T-helper 17 cell (primary cell): ENCODE measurements at places on chromosomes 5 and 9. TPM values are rescaled to one million over a fixed set of nuclear protein-coding genes. Genes with fewer than 3 reads are reported as not detected.

DNA sequence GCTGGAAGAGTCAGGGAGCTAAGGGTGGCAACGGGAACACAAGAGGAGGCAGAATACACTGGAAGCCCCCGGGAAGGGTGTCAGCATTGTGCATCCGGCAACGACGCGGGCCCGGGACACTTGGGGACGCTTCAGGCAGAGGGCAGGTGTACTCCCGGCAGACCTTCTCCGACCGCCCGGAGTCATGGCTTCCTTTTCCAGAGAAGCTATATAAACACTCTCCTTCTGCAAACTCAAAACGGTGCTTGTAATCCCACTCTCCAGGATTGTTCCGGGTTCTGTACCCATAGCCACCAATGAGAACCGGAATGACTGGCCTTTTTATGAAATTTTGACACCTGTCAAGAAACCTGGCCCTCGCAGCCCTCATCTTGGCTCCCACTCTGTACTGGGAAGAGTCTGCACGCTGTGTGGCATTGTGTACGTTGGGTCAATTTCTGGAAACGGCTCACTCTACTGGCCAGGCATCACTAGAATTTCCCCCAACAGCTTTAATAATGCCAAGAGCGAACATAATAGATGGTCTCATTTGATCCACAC, 462 bp upstream of the MCC start:
- DNase-seq: no peak

GRCh38 chr5:82523633-82524032, 245.5 kb upstream of the RPS23 start:
- no peak for DNase-seq

DNA sequence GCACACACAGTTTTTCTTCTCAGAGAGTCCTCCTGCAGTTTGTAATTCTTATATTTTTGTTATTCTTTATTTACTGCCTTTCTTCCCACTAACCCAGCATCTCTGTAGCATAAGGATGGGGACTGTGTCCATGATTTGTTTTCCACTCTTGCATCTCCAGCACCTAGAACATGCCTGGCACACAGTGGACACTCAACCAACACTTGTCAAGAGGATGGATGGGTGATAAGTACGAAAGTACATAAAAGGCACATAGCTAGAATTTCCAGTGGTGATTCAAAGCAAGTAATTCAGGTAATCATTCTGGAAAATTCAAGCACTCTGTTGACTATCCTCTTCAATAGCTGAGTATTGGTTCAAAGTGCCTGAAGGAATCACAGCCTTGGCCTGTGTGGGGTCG, 60.2 kb upstream of the TRIO start:
- DNase-seq: no peak

DNA sequence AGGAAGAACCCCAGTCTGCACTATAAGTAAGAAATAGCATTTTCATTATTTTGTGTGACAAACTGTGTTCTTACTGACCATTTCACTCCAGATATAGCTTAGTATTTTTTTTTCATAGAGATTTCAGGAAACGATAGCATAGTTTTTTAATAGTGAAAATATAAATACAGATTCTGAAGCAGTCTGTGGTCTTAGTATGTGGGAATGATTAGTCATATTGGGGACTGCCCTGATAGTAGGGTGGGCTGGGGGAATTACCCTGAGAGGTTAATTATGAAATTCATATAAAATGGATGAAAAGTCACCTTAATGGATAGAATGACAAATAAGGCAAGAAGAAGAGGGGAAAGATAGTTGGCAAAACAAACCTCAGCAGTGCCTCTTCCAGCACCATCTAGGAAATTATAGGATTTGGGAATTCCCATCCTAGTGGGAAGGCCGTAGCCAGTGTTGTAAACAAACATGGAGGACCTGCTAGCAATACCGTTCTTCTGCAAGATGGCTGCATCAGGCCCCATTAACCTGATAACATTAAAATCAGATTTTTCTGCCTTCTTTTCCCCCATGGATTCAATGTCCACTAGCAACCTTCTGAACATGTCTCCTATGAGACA, 23.7 kb upstream of the NR3C1 start:
- no peak for DNase-seq

- no peak for DNase-seq
Observed at GRCh38 chr5:170731052-170731451, 52.5 kb upstream of the GABRP start.

DNA sequence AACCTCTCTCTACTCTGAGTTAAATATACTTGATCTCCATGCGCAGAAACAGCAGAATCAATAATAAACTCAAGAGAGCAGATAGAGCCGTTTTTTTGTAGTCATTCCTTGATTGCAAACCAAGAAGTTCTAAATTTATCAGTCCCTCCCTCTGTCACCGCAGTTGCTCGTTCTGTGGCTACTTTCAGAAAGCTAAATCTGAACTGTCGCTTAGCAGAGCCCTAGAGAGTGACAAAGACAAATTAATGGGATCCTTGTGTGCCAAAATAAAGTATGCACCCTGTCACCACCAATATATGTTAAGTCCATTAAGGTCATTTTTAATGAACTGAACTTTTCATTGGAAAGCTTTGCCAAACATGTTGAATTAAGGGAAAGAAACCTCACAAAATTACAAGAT, 218.3 kb downstream of the ADAMTSL1 start:
- DNase-seq: no peak

SLC4A9 gene
- total RNA-seq: not detected

- no peak for DNase-seq
Observed at GRCh38 chr9:124694414-124695279, 76.5 kb downstream of the NR6A1 start.

GRCh38 chr5:137617528-137618205, 118.2 kb downstream of the KLHL3 start:
- no peak for DNase-seq

GRCh38 chr5:179438461-179438860, 93.2 kb upstream of the ADAMTS2 start:
- no peak for DNase-seq

PCDH12 gene
- total RNA-seq: 0.05 TPM

DNA sequence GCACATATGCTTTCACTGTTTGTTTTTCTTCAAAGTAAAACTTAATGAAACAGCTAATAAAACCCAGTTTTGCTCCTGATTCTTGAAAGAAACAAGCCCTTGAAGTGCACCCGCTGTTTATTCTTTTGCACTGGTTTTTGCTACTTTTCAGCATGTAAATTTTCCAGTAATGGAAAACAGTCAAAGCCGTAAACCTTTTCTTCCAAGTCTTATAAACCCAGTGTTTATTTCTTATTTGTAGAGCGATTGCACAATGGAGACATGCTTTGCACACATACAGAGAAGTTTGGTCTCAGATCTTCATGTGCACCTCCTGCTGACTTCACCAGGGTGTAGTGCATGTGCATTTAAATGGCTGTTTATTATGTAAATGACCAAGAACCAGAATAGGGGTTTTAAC, 51.8 kb downstream of the ATG10 start:
- no peak for DNase-seq

GRCh38 chr5:106135473-106135872, 1535.3 kb downstream of the EFNA5 start:
- DNase-seq: no peak

DNA sequence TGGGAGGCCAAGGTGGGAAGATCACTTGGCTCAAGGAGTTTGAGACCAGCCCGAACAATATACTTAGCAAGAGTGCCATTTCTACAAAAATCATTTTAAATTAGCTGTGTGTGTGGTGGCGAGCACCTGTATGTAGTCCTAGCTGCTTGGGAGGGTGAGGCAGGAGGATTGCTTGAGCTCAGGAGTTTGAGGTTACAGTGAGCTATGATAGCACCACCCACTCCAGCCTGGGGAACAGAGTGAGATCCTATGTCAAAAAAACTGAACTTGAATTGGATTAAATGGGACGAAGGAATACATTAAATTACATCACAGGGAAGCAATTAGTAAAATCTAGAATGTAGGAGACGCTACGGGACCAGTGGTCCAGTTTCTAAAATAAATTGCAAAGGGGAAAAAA, 6.4 kb upstream of the ETF1 start:
- DNase-seq: no peak

DNA sequence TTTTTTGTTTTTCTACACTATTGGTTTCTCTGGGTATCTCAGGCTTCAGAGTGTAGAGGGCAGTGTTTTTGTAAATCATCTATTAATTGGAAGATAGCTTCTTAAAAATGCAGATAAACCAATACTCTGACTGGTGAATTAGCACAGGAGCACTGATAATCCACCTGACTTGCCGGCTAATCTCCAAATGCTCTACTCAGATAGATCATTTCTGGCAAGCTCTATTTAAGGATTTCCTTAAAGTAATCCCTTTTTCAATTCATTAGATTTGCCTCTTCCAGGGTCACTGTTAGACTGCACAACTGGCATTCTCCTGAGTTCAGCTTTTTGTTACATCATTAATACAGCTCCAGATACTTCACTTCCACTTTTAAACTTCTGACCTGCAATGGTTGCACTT, 1390.3 kb upstream of the NUDT12 start:
- no peak for DNase-seq

PPWD1 gene
- 79.7 TPM for total RNA-seq

BARHL1 gene
- not detected for total RNA-seq

DNA sequence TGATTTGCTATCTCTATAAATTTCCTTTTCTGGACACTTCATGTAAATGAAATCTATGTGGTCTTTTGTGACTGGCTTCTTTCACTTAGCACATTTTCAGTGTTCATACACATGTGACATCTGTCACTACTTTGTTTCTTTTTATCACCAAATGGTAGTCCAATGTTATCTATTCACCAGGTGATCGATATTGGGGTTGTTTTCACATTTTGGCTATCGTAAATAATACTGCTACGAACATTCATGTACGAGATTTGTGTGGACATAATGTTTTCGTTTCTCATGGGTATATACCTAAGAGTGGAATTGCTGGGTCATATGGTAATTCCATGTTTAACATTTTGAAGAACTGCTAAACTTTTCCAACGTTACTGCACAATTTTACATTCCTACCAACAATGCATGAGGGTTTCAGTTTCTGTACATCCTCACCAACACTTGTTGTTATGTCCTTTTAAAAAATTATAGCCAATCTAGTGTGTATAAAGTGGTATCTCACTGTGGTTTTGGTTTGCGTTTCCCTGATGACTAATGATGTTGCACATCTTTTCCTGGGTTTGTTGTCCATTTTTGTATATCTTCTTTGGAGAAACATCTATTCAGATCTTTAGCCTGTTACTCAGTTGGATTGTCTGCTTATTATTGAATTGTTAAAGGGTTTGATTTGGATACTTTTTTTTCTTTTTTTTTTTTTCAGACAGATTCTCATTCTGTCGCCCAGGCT, 263.0 kb downstream of the PDZD2 start:
- no peak for DNase-seq

- no peak for DNase-seq
Observed at GRCh38 chr5:76527685-76528161, 95.5 kb downstream of the F2RL2 start.

- no peak for DNase-seq
Observed at GRCh38 chr9:2269778-2270177, 254.6 kb downstream of the SMARCA2 start.

- DNase-seq: no peak
Observed at GRCh38 chr5:153901449-153901848, 137.3 kb downstream of the FAM114A2 start.
